ENCODE measurements at places on chromosomes 7 and 10.

GRCh38 chr10:102752266-102752930 is 8.7 kb downstream of the WBP1L start:
- DNase-seq: no peak

DNA sequence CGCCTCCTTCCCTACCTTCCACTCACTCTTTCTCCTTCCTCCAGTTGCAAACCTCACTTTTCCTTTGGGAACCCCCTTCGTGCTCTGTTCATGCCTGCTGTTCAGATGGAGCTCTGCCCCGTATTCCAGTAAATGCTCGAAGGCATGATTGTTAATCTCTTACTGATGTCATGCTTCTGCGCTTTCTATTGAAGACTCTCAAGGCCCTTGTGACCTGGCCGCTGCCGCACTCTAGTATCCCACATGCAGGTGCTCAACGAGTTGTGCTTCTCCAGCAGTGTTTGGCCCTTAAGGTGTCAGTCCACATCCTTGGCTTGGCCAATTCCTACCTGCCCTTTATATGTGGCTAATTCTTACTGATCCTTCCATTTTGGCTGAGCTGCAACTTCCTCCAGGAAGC is 158.6 kb downstream of the ADAM12 start:
- DNase-seq: no peak

DNA sequence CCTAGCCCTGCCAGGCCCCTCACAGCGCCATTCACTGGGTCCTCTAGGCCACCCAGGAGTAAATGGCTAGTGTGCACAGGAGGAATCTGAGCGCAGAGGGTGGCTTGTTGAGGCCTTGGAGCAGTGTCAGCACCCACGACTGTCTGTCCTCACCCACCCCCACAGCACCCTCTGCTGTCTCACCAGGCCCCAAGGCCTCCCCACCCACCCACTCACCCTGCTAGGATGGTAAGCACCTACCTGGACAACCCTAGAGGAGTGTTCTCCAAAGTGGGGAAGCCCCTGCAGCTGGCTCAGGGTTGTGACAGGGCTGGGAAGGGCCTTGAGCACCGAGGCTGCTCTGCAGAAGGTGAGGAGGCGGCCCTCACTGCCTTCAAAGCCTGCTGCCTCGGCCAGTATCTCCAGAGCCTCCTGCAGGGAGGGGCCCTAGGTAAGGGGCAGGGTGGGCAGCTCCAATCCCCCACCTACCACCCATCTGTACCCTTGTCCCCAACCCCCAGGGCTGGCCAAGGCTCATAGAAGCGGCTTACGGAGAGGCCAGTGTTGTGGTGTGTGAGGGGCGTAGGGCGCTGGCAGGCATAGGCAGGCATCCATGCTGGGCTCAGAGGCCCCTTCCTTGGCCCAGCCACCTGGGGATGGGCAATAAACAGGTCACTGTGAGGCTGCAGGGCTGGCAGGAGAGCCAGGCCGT is 2.9 kb downstream of the POLM start:
- DNase-seq: no peak

DNA sequence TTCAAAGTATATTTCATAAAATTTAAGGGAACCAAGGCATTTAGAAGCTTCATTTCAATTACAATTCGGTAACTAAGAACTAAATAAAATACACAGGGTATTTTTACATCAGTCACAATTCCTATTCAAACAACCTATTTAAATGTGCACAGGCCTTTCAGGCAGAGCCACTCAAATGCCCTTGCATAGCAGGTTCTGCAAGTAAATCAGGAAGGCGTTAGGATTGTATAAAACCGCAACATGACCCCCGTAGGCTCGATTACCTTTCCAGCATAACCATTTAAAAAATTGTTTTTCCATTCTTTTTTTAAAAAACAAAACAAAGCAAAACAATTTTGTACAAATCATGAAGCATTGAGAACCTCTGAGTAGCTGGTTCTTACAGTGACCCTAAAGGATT is 289.9 kb upstream of the SP8 start:
- DNase-seq: no peak

DNA sequence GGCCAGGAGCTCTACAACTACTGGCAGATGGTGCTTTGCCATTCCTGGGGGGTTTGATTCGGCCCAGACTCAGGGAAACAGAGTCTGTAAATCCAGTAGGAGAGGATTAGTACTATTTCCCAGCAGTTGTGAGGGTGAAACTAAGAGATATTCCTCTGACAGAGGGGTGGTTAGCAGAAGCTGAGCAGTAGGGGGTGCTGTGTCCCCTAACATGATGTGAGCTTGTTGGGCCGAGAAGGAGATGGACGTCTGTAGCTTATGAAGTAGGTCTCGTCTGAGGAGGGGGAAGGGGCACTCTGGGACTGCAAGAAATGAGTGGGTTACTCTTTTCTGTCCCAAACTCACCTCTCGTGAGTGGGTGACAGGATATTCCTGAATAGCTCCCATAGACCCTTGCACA is 179.2 kb upstream of the MBL2 start:
- DNase-seq: no peak

DNA sequence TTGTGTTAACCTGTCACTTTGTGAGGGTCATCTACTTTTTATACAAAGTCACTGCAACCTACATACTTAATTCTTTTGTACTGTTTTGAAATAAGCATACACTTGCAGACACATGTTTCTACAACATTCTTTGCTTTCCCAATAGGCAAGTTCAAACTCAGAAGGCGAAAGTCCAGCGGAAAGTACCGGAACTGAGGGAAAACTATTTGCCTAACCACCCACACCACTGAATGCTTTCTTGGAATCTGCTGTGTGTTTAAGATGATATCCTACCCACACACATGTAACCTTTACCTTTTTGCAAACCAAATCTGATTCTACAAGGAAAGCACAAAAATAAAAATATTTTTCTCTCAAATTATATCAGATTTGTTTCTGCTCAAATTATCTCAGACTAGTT is 139.4 kb upstream of the AGR3 start:
- DNase-seq: no peak

DNA sequence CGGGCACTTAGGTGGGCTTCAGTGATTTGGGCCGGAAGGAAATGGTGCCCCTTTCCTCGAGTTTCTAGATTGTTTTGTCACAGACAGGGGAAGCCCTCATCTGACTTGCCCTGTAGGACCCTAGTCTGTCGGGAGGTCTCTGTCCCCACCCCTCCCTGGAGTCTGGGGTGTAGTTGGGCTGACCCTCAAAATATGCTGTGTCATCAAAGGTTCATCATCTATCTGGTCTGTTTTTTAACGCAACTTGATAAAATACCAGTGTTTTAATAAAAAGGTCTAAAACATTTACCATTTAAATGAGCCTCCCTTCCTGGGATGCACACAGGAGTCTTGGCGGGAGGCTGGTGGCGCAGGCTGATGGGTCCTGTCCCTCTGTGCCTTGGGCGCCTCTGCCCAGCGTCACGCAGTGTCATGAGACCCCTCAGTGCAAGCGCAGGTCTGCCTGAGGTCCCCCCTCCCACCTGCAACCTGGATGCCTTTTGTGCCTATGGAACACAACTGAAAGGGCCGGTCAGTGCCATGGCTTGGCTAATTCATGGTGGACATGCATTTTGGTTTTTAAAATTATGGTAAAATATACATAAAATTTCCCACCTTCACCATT is 146.4 kb downstream of the MGMT start:
- DNase-seq: no peak

GRCh38 chr7:159125104-159125954 is 19.3 kb downstream of the VIPR2 start:
- no peak for DNase-seq

DNA sequence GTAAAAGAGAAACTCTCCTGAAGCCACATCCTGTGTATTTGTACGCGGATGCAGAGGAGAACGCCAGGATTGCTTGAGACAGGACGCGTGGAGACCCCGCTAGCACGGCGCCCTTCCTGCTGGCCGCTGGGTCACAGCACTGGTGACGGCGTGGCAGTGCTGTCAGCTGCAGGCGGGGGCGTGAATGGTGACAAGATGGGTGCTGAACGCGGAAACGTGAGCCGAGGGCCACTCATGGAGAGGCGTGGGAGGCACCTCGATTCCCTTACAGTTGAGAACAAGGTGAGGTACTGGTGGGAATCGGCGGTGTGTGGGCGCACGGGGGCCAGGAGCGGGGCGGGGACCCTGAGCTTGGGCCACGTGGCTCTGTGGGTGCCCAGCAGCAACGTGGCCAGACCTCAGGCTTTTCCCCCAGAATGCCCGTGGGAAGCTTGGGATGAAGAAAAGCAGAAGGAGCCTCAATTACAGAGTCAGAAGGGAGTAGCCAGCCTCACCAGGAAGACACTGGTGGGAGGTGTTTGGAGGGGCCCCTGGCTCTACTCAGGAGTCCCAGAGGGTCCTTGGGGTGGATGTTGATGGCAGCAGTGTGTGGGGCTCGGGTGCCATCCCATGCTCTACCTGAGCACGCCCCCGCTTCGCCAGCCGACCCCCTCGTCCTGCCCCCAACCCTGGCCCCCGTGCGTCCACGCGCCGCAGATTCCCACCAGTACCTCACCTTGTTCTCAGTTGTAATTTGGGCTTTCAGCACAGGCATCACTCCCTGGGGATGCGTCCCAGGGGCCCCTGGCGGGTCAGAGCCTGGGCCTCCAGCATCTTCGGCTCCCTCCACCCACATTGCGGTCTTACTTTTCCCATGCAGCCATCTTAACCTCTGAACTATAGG is 208.4 kb upstream of the TCERG1L start:
- no peak for DNase-seq

DNA sequence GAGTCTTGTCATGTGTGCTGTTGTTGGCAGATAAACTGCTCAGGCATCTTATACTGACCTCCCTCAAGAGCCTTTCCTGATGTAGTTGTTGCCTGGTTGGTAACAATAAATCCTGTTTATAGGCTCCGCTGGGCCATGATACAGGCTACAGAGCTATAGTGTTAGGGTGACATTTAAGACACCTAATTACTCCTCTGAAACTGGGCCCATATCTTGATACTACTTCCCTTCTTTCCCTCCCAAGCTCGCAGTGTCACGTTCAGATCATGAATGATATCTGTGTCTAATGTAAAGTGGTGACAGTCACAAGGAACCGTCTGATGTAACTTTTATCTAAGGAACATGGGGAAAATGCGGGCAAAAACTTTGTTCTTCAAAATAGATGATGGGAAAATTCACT is 35.4 kb downstream of the CROT start:
- no peak for DNase-seq

- no peak for DNase-seq
Measured at GRCh38 chr10:95785317-95785716, 29.4 kb downstream of the ENTPD1 start.

DNA sequence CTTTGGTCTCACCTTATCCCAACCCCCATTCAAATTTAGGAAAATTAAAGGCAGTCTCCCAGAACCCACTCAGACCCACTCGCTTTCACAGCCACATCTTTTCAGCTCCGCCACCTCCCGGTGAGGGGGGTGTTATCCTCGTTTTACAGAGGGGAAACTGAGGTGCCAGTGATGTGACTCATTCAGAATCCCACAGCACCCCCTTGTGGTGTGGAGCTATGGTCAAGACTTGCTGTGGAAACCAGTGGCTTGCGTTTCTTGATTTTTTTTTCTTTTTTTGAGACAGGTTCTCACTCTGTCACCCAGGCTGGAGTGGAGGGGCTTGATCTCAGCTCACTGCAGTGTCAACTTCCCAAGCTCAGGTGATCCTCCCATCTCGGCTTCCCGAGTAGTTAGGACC is 27.6 kb downstream of the SLC35G1 start:
- no peak for DNase-seq
